Myocyte (in vitro differentiated cells): ENCODE measurements at places on chromosomes 3 and 15. TPM values are rescaled to one million over a fixed set of nuclear protein-coding genes. Genes with fewer than 3 reads are reported as not detected.
A peak's percentile ranks its signal among the peaks of the same experiment; 100 is the strongest.

The GOLGA8J gene
- not detected in 2 replicates for total RNA-seq

The TMEM207 gene
- not detected in 2 replicates for total RNA-seq

GRCh38 chr15:64288999-64289398 lies 67.0 kb downstream of the CSNK1G1 start:
- DNase-seq = peak; percentile 6

DNA sequence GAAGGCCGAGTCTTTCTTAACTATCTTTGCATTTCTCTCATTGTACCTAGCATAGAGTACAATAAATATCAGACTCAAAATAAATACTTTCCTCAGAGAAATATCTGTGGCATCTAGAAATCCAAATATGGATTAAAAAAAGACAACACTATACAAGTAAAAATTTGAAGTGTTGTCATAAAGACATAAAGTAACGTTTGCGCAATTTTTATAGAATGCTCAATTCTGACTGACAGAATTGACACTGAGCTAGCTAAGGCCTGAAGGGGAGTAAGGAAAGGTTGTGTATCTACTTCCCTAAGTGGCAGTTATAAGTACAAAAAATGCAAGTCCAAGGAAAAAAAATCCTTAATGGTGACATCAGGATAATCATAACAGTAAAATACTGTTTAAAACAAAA lies 1.1 kb downstream of the SEC11A start:
- no peak for DNase-seq

DNA sequence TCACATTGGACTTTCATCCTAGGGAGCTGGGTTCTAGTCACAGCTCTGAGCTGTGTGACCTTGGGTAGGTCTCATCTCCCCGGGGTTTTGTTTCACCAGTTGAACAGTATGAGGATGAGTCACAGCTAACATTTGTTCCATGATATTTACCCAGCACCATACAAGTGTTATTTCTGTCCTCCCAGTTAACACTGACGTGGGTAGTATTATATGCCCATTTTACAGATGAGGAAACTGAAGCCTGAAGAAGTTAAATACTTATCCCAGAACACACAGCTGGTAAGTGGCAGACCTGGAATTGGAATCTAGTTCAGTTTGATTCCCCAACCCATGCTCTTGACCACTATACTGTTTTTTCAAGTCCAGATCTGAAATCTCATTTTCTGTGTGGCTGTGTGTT lies 908 bp upstream of the RARB start:
- DNase-seq = peak; percentile 29

- no peak for DNase-seq
These were observed 46.9 kb upstream of the CSPG4 start for GRCh38 chr15:75759416-75760130.

DNA sequence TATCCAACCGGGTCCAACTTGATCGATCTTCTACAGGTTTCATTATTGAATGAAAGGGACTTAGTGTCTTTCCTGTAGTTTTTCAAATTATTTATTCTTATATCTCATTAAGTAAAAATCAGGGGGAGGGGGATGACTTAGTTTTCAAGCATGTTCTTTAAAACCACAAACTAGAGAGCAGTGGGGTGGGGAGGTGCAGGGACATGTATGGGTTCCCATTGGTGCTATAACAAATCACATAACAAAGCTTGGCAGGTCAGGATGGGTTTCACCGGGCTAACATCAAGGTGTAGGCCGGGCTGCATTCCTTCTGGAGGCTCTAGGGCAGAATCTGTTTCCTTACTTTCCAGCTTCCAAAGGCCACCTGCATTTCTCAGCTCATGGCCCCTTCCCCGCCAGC lies 32.7 kb downstream of the CCNL1 start:
- no peak for DNase-seq

GRCh38 chr3:40617084-40617483 lies 92.3 kb downstream of the ZNF621 start:
- no peak for DNase-seq

DNA sequence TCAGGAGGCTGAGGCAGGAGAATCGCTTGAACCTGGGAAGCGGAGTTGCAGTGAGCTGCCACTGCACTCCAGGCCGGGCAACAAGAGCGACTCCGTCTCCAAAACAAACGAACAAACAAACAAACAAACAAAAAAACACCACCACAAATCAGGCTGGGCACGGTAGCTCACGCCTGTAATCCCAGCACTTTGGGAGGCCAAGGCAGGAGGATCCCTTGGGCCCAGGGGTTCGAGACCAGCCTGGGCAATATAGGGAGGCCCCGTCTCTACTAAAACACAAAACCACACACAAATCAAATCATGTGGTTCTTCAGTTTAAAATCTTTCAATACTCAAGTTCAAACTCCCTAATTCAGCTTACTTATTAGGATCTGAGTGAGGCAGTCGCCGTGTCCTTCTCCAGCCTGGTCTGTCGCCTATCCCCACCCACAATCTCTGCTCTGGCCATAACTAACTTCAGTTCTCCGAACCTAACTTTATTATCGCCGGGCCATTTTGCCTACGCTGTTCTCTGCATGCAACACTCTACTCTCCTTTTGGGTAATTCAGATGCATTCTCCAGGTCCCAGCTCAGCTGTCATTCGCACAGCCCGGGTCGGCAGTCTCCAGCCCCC lies 660 bp upstream of the RTF1 start:
- no peak for DNase-seq

- DNase-seq = no peak
These were observed 3.6 kb upstream of the NCK1 start for GRCh38 chr3:136858381-136858780.

DNA sequence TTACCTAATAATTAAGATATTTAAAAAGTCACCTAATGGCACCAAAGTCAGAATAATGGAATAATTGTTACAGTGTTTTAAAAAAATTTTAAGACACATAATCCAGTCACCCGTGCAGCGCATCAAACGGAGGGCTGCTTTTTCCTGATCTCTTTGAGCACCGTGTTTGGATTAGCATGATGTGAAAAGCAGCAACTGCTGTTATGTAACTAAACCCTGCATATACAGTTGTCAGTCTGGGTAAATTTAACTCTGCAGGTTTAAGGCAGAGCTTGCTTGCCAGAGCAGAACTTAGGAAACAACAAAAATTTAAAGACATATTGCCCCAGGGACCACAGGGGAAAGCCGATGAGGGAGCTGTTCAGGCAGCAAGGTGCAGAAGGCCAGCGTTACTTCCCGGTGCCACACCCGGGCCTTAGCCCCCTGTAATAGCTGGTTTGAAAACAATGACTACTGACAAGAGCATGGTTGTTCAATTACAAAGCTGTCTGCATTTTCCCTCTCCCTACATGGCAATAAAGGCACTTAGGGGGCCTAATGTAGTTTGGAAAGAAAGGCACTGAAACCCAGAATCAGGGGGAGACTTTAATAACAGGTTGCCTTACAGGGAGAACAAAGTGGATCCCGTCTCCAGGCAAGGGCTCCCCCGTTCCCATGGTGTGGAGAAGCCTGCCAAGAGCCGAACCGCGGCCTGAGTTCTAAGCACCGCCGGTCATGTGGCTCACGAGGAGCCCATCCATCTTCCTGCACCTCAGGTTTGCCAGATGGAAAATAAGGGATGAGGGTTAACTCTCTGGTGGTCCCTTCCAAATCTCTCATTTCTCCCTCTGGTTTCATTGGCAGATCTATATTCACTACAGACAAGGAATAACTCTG lies 32.2 kb downstream of the RORA start:
- DNase-seq = no peak

GRCh38 chr3:189123595-189124387 lies 48.0 kb upstream of the TPRG1 start:
- DNase-seq = no peak

DNA sequence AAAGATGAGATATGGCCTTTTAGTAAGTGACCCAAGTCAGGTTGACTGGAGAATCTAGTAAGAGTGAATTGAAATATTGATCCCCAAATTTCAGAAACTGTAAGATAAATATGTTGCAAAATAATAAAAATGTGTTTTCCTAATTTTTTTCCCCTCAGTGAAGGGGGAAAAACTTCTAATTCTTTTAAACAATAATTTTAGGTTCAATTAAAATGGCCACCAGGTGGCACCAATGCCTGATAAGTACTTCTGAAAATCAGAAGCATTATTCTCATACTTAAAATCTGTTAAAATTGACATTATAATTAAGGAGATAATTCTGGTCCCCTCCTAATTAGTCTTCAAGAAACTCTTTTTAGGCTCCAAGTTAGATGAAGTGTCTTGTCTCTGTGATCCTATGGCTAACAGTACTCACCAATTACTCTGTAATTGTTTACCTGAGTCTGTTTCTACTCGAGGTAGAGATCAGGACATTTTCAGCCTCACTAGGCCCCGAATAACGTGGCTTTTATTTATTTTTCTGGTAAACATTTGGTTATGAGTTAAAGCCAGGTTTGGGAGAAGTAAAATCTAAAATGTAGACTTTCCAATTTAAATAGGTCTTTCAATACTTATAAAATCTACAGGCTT lies 52.6 kb downstream of the NMD3 start:
- peak; percentile 53 for DNase-seq
